ENCODE measurements at places on chromosomes 1 and 21.

GRCh38 chr21:34017039-34017961, 56.1 kb upstream of the MRPS6 start:
- no peak for DNase-seq

DNA sequence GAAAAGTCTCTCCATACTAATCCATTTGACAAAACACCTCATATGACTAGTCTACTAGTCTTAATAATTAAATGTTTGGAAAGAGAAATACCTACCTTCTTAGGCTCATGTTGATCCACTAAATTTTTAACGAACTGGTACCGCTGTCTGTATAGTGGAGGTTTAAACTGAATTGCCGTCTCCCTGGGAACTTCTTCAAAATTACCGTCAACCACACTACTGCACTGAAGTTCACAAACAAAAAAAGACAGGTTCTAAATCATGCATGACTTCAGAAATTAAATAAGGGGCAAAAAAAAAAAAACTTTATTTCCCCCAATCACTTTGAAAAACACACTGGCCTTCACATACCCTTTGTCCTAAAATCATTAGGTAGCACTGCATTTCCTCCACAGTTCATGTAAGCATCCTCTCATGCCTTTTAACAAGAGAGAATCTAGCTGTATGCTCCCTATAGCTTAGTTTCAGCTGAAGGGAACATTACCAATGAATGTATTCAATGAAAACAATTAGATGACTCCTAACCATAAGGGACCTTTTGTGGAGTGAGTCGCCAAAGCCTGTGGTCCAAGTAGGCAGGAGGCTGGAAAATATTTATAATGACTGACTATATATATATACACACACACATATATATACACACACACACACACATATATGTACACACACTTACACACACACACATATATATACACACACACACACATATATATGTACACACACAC, 3.4 kb downstream of the HENMT1 start:
- DNase-seq: no peak

- DNase-seq: no peak
Measured at GRCh38 chr1:116380499-116381242, 7.6 kb downstream of the ATP1A1 start.

GRCh38 chr1:168007691-168008090, 70.8 kb upstream of the MPC2 start:
- no peak for DNase-seq

All from activated CD8-positive, alpha-beta memory T cell treated with anti-CD3 and anti-CD28 coated beads, Interleukin-2, amount 10 ng/mL, durations not matched to agents 7 days and 5 days (primary cell).